ENCODE measurements at places on chromosomes 11 and 22.

GRCh38 chr11:114399490-114400215 is 658 bp downstream of the C11orf71 start:
- DNase-seq: peak; percentile 74

DNA sequence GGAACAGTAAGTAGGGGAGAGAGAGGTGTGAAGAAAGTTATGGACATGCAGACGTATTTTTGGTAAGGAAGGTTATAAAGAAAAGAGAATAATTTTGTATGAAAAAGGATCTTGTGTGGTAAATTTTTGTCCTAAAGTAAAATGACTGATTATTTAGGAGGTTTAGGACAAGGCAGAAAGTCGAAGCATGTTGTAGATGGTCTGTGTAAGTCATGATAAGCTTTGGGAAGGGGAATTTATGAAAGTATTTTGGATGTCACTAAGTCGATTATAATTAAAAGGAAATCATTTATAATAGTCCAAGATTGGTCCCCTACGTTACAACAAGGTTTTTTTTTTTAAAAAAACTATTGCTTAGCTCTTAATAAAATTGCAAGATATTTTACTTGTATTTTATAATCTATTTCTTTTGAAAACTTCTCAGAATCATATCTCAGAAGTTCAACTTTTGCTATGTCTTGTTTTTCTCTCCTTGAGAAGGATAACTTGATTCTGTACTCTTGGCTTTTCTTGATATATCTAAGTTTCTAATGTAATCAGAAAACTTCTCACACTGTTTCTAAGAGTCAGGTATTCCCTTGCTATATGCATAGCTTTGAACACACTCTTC is 10.9 kb upstream of the CABP2 start:
- DNase-seq: no peak

DNA sequence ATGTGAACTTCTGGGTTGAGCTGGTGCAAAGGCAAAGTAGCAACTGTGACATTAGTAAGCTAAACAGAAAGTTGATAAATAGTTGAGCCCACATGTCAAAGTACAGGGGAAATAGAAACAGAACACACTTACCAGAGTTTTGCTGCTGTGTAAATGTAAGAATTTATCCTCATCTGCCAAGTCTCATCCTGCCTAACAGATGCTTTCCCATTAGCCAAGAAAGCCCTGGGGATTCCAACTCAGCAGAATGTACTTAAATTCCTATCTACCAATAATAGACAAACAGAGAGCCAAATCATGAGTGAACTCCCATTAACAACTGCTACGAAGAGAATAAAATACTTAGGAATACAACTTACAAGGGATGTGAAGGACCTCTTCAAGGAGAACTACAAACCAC is 7.3 kb upstream of the OR51A2 start:
- no peak for DNase-seq

GRCh38 chr22:23183061-23183698 is 2.9 kb downstream of the BCR start:
- peak; percentile 71 for DNase-seq

DNA sequence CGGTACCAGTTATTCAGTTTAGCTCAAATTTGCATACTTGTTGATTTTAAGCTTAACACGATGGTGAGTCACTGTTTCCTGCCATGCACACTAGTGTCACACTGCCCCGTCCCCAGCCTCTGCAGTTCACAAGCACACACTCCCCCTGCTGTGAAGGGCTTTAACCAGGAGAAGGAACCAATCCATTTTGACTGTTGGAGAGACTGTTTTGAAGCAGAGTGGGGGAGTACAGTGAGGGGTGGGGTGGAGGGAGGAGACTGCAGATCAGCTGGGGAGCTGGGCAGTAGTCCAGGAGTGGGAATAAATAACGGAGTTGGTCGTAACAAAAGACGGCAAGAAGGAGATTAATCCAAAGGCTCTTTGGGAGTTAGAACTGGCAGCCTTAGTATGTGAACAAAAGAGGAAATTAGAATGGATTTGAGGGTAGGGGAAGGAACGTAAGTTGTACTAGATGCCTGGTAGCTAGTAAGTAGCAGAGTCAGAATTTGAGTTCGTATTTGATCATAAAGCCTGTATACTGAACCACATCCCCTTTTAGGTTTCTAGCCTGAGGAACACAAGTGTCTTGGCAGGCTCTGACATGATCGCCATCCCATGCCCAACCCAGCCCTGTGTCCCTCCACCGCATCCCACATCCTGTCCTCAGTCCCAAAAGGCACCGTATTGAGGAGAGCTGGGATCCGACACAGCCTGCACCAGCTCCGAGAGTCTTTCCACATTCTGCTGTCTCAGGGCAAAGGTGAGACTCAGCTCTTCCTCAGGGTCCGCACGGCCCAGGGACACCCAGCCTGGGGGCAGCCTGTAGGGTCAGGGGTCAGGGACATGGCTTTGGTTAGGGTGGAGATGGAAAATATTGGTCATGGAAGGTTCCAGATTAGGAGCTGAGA is 862 bp downstream of the TPP1 start:
- DNase-seq: no peak

DNA sequence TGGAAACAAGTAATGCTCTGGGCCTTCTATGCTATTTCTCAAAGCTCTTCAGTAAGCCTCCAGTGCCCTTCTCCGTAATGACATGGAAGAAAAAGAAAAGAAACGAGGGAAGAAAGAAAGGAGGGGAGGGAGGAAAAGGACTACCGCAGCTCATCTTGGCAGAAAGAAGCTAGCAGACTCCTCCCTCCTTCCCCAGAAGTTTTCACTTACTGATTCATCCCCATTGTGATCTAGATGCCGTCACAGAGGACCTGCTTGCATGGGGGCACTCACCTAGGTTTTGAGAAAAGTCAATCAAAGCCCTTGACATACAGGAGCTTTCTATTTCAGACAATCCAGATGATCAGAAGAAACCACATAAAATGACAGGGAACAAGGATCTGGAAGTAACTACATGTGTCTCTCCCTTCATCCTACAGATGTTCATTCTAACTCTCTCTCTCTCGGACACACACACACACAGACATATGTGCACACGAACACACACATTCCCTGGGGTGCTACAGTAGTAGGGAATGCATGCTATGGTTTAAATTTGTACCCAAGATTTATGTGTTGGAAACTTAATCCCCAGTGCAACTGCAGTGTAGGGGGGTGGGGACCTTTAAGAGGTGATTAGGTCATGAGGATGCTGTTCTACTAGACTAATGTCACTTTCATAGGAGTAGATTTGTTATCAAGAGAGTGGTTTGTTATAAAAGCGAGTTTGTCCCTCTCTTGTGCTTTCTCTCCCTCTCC is 37.6 kb upstream of the RCN1 start:
- DNase-seq: peak; percentile 16

- DNase-seq: no peak
Measured at GRCh38 chr22:45203150-45203951, 37.3 kb downstream of the KIAA0930 start.

DNA sequence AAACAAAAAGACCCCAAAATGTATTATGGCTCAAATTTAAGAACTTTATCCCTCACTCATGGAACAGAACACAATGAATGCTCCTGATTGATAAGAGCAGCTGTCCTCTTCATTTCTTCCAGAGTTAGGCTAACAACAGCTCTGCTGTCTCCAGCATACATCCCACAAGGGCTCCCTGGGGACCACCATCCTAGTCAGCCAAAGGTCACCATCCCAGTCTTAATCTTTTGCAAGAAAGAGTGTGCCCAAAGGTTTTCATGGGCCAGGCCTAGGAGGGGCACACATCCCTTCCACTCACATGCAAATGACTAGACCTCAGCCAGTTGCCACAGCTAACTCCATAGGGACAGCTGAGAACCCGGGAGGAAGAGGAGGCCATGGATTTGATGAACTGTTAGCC is 555.3 kb downstream of the BUD13 start:
- no peak for DNase-seq

DNA sequence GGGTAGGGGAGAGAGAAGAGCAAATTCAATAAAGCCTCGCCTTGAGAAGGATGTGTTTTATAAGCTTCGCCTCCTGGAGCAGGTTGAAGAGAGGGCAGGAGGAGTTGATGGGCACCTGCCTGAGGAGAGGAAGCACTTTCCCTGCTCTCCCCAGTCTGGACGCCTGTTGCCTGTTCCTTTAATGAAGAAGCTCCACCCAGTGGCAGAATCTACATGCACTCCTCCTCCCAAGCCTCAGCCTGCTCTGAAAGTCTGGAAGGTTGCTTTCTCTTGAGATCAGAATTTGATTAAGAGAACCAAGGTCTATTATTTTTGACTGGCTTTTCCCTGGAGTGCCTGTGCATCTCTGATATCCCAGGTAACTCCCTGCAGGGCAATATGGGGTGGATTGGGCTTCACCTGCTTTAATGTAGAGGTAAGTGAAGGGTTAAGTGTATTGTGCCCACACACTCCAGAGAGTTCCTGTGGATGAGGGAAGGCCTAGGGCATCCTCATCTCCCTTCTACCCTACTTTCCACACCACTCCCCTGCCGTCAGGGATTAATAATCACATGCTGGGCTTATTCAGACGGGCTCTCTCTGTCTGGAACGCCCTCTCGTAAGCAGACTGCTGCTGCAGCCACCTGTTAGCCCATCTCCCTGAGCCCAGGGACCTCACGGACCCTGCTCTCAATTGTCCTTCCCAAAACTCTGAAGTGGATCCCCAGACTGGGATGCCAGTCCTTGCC is 22.3 kb downstream of the NTM start:
- DNase-seq: no peak

- no peak for DNase-seq
Measured at GRCh38 chr11:97325693-97326092, 935.9 kb downstream of the JRKL start.

DNA sequence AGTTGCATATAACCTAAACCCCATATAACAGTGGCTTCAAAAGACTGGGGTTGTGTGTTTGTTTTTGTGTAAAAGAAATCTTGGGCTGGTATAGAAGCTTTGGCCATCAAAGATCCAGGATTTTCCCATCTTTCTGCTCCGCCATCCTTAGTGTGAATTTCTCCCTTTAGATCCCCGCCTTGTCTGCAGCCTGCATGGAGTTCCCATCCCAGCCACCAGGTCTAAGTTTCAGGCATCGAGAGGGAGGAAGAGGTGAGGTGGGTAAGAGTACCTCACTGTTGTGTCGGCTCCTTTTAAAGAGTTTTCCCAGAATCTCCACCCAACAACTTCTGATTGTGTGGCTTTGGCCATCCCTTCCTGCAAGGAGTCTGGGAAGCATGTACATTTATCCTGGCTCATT is 195.5 kb upstream of the SORL1-AS1 start:
- no peak for DNase-seq

GRCh38 chr11:88596786-88597185 is 259.2 kb upstream of the CTSC start:
- DNase-seq: no peak

GRCh38 chr11:37320921-37321320 is 722.9 kb upstream of the RAG2 start:
- no peak for DNase-seq

GRCh38 chr11:5096011-5096410 is 26.6 kb downstream of the OR52E1 start:
- DNase-seq: no peak
